ENCODE measurements at places on chromosomes 7 and 10. TPM values are rescaled to one million over a fixed set of nuclear protein-coding genes. Genes with fewer than 3 reads are reported as not detected.

FGL2 gene
- 16.8 TPM for total RNA-seq

GET4 gene
- total RNA-seq = 34.1 TPM

DNA sequence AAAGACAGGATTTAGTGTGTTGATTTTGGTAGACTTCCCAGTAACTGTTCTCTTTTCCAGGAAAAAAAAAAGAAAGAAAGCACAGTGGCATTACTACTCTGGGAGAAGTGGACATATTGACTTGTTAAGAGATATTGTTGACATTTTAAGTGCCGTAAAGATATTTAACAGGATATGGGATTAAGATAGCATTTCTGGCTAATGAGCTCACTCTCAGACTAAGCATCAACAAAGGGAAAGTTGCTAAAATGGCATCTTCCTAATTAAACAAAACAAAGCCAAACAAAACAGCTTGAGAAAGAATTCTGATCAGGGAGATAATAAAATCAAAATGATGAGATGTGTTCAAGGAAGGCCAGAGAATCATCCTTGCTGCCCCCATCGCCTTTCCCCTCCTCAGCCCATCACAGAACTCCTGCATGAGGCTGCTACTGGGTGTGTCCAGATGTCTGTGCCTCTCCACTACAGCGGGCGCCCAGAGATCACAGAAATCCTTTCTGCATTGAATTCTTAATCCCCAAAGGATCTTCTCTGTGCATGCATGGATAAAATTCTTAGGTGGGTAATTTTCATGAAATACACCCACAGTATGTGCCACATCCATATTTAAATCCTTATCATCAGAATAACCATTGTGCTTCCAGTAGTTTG, 270.5 kb downstream of the POU6F2 start:
- no peak overlapping the region for H3K27ac ChIP-seq
- no peak for DNase-seq
- no peaks in the 10 kb centered on the region for H3K36me3 ChIP-seq
- no peaks in the 10 kb centered on the region for H3K27me3 ChIP-seq

KDM7A gene
- 14.0 TPM for total RNA-seq

DNA sequence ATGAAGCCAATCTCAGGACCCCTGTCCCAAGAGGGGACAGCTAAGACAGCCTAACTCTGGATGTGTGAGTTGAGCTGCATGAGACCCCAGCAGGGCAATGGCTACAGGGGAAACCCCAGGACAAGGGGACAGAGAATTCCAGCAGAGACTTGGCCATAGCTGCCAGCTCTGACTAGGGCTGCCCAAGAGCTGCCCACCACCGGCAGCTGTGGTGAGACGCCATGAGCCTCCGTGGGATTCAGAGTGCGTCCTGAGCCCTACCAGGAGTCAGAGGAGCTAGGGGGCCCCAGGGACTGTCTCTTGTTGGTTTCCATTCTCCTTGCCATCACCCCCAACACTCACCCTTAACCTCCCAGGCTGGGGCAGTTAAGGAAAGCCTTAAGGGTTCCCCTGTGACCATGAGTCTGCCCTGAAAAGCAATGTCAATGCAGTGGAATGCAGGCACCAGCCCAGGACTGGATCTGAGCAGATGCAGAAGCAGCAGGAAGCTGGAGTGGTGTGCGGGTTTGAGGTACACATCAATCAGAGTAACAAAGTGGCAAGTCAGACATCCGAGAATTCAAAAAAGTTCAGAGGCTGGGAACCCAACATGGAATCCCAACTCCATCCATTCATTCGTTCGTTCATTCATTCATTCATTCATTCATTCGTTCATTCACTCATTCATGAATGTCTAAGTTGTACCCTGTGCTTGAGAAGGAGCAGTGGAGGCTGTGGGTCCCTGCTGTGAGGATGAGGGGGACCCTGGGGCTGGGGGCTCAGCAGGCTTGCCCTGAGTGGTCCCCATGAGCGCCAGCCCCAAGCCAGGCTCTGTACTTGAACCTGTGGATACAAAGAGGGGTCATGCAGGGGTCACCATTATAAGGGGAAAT, 52.9 kb downstream of the C10orf120 start:
- no peak overlapping the region for H3K27ac ChIP-seq
- H3K4me3 ChIP-seq = no peak overlapping the region
- peaks cover 3% of the 10 kb centered on the region for H3K27me3 ChIP-seq
- no peaks in the 10 kb centered on the region for H3K4me1 ChIP-seq

GPR26 gene
- not detected for total RNA-seq

All from lung (tissue), 17 donors.